SK-MEL-5 (cell line): ENCODE measurements at places on chromosomes 3 and 15. TPM values are rescaled to one million over a fixed set of nuclear protein-coding genes. Genes with fewer than 3 reads are reported as not detected.

DNA sequence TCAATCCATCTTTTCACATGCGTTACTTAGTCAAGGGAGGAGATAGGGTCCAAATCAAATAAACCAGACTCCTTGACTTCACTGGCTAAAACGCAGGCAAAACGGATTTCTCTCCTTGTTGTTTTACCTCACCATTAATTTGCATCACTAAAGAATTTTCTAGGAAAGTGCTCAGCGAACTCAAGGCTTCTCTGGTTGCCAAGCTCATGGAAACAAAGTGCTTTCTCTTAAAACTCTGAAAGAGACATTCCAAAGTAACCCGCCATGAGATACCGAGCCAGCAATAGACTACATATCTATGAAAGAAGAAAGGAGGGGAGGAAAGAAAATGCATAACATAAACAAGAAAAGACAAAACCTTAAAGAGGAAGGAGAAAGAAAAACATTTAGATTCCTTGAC is 211.7 kb upstream of the WNT5A start:
- DNase-seq = no peak

Gene NOX5
- total RNA-seq = 4.0 TPM in 2 replicates

- no peak for DNase-seq
Measured at GRCh38 chr3:183185696-183186095, 23.2 kb upstream of the LAMP3 start.

Gene GPR62
- not detected in 2 replicates for total RNA-seq

DNA sequence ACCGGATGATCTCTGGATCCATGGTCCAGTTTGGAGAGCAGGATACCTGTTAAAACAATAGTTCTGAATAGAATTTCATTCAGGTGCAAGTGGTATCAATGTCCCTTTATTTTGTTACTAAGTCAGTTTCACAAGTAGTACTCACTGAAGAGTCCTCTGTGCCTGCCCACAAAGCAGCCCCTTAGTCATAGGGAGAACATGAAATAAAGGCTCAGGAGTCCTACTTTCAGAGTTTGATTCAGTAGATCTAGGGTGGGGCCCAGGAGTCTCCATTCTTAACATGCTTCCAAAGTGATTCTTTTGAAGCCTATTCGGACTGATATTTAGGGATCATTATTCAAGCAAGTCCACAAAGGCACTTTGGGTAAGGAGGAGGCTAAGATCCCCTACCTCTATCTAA is 79.8 kb upstream of the ACKR4 start:
- no peak for DNase-seq

- no peak for DNase-seq
Measured at GRCh38 chr15:58167095-58167691, 29.0 kb downstream of the AQP9 start.

DNA sequence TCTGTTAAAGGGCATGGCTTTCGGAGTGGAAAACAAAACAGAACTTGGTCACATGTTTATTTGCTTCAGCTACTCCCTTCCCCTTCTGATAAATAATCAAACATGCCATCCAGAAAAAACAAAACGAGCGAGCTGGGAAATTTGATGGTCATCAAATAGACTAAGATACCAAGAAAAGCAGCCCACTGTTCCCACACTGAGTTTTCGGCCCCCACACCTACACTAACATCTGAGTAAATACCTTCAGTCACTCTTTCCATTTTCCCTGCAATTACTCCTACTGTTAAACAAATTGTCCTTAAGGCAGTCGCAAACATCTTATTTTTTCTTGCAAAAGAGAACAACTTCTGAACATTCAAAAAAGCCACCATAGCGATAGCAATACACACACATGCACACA is 454.6 kb downstream of the FOXP1 start:
- DNase-seq = no peak

Gene ERC2
- 0.50 and 0.96 TPM in 2 replicates for total RNA-seq

DNA sequence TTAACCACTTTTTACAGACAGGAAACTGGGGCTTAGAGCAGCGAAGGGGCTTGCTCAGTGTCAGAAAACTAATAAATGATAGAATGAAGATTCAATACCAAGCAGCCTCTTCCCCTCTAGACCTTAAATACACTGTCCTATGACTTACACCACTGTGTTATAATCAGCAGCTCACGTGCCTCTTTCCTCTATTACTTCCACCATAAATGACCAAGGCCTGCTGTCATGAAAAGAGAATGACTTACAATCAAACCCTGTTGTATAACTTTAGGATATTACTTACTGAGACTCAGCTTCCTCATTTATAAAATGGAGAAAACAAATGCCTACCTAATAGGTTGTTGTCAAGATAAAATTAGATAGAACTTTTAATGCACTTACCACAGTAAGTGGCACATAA is 11.6 kb downstream of the FMN1 start:
- DNase-seq = no peak

GRCh38 chr3:69282181-69282580 is 103.7 kb downstream of the FRMD4B start:
- no peak for DNase-seq

Gene CD276
- total RNA-seq = 27.2 and 35.2 TPM in 2 replicates

DNA sequence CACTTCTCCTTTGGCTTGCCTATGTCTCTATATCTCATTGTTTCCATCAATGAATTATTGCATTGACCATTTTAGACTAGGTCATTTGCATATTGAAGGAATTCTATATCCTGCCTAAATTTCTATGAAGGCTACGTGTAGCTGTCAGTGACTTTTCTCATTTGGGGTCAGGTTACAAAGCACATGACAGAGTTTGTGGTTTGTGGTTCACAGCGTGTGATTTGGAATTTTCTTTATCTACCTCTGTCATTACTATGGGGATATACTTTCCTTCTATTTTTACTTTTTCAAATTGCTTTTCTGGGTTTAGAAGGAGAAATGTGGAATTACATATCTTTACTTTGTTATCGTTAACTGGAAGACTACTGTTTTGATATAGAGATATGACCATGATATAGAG is 317.3 kb upstream of the CFAP20DC start:
- no peak for DNase-seq

DNA sequence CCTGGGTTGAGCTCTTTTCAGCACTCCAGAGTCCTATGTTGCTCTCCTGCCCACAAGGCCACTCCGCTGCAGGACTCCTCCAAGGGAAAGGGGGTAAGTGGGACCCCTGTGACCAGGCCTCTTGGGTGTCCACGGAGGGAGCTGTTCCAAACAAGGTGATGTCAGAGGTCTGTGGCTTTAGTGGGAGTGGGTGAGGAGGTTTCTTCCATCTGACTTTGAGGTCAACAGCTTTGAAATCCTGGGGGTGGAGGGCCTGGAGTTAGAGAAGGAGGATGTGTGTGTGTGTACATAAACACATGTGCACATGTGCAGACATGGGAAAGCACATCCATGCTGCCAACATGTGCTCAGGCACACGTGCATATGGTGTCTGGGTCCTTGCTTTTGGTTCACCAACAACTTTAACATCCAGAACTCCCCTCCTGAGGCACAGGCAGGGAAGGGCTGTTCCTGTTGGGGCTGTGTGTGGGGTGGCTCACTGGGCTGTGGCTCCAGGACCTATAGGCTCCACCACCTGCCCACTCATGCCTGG is 51.4 kb upstream of the TMEM115 start:
- no peak for DNase-seq

Gene CKMT1B
- 55.2 and 55.6 TPM in 2 replicates for total RNA-seq

Gene ZMYND10
- 0.61 TPM in 1 of 2 replicates, not detected in the other for total RNA-seq

DNA sequence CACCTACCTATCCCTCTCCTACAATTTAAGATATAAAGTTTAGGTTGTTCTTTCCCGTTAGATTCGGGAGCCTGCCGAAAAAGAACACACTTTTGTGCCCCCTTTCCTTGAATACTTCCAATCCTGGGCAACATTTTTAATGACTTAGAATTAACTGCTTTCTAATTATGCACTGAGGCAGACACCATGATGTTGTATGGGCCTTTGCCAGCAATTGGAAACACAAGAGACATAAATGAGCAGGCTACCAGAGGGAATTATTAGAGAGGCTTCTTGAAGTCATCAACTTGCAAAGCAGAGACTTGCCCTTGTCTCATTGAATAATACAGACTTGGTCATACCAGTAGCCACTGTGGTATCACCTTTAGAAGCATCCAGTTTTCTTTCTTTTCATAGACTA is 96.8 kb downstream of the CDIN1 start:
- DNase-seq = no peak

- DNase-seq = no peak
Measured at GRCh38 chr3:146159037-146159436, 1.9 kb downstream of the PLOD2 start.

DNA sequence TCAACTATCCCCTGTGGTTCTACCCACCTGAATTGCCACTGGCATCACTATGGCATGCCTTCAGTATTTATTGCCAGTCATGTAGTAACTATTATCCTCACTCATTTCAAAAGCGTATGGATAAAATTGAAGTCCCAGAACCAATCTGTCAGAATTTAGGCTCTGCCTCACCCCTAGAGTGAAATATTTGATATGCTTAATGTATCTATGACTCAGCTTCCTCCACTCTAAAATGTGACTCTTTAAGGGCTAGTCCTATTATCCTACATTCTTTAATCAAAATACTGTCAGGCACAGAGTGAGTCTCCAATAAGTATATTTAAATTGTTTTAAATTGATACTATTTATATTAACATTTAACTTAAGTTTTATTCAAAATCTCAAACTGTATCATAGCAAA is 27.6 kb downstream of the ARPP21 start:
- no peak for DNase-seq

DNA sequence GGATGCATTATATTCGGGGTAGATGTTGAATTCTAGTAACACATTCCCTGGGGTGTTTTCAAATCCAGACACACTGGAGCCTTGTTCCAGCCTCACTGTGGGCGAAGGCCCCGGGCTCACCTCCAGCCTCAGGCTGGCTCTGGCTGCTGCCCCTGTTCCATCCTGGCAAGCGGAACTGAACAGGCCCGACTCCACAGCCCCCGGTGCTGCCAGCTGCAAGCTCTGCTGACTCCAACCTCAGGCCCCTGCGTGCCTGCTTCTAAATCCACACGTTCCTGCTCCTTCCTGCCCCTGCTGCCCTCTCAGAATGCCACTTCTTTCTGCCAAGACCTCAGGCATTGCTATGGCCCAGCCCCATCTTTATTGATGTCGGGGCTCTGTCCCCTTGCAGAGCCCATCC is 90.6 kb downstream of the LIPC start:
- no peak for DNase-seq

GRCh38 chr3:45515999-45516725 is 78.4 kb upstream of the LIMD1 start:
- DNase-seq = no peak

DNA sequence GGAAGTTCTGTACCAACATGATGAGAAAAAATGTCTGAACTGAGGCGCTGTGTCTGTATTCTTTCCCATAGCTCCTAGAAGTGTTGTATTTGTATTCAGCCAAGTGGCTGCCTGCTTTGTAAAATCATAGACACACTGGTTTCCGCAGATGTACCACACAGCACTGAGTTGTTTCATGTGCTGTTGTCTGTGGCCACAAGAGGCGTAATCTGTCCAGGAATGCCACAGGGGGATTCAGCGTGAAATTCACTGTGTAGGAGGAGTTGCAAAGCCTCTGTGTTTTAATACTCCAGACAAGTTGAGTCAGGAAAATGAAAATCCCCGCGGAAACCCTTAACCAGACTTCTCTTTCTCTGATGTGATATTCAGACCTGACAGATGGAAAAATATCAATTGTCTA is 462.2 kb downstream of the NSUN3 start:
- DNase-seq = peak; percentile 77

- DNase-seq = no peak
Measured at GRCh38 chr3:136036306-136036705, 70.8 kb downstream of the PPP2R3A start.
